ENCODE measurements at places on chromosomes 1 and 21.

DNA sequence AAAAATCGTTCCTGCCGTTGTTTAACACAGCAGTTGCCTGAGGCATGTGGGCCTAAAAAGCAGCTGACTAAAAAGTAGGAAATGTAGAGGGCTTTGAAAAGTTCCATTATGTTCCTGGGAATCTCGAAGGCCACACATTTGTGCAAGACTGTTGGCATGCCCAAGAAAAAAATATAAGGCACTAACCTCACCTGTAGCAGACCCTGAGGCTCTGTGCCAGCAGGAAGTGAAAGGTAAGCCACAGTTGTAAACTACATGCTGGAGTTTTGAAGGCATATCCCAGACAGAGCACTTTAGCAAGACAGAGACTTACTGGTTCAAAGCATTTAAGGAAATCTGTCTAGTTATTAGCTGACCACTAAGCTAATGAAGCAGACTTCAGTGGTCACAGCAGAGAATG, 52.7 kb downstream of the TRMT1L start:
- no peak for DNase-seq

GRCh38 chr1:114334297-114334696, 176.7 kb downstream of the TRIM33 start:
- DNase-seq = no peak

- no peak for DNase-seq
Measured at GRCh38 chr1:186255266-186255665, 119.8 kb downstream of the TPR start.

DNA sequence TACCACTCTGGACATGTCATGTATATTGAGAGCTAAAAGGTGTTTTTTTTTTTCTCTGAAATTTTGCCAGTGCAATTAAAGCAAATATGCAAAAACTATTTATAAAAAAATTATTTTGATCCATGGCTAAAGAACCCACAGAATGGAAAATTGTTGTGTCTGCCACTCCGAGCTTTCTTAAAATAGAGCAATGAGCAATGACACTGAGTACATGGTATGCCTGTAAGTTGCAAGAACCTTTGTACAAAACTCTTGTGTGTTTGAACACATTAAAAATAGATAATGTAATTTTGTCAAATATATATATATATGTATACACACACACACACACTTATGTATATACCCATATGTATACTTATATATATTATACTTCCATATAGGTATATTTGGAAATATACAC, 1530.9 kb upstream of the B3GALT2 start:
- DNase-seq = no peak

DNA sequence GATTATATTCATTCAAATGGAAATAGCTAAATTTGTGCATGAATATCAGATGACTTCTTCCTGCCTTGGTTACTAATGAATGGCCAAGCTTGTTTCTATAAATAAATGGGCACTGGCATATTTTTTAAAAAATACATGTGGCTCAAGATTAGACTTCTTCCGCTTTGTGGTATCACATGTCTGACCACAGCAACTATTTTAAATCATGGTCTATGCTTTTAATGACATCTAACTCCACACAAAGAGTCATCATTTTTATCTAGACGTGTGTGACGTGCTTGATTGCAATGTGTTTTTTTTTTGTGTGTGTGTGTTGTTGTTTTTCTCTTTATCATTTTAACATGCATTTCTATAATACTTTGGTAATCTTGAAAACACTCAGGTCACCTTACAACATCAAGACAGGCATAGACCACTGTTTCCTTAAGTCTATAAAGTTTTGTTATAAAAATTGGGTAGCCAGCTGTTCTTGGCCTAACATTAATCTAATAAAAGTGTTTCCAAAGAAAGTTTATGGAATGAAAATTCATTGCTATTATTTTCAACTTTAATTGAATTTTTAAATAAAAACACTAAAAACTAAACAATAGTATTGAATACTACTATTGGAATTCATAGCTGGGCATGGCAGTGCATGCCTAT, 29.5 kb downstream of the RGS1 start:
- no peak for DNase-seq

- DNase-seq = no peak
Measured at GRCh38 chr21:37622755-37623154, 256.2 kb downstream of the DYRK1A start.

GRCh38 chr1:21867451-21867996, 55.5 kb downstream of the LDLRAD2 start:
- DNase-seq = no peak

DNA sequence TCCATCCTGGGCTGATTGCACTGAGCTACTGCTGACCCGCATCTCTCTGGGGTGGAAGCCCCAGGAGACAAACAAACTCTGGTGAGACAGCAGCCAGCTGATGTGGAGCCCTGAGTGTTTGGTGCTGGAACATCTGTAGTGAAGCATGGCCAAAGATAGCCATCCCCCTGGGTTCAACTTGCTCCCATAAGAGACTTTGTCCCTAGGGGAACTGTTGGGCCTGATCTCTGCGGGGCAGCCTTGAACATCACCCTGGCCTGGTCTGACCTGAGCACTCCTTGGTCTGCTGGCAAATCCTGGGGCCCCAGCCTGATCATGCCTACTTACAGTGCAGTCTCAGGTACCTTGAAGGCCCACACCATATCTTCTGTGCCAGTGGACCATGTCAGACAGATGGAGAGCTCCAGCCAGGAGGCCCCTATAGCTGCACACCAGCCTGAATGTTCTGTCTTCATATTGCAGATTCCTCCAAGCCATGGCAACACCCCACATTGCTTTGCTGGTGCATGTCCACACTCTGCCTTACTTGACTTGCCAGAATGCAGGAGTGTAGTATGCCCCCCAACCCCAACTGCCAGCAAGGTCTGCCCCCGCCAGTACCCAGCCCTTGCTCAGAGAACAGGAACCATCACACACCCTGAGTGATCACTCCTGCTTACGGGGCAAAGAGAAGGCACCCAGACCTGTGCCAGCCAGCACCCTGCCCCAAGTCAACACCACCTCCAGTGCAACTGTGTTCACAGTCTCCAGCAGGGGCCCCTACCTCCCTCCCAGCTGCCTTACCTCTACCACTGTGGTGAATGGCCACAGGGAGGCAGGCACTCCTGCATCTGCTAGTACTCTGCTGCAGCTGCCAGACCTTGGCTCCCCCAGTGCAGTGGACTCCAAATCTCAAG, 690.5 kb upstream of the NR5A2 start:
- DNase-seq = no peak

- no peak for DNase-seq
Measured at GRCh38 chr1:20248971-20249612, 41.6 kb upstream of the VWA5B1 start.

- no peak for DNase-seq
Measured at GRCh38 chr1:221137666-221138065, 258.4 kb downstream of the HLX start.

DNA sequence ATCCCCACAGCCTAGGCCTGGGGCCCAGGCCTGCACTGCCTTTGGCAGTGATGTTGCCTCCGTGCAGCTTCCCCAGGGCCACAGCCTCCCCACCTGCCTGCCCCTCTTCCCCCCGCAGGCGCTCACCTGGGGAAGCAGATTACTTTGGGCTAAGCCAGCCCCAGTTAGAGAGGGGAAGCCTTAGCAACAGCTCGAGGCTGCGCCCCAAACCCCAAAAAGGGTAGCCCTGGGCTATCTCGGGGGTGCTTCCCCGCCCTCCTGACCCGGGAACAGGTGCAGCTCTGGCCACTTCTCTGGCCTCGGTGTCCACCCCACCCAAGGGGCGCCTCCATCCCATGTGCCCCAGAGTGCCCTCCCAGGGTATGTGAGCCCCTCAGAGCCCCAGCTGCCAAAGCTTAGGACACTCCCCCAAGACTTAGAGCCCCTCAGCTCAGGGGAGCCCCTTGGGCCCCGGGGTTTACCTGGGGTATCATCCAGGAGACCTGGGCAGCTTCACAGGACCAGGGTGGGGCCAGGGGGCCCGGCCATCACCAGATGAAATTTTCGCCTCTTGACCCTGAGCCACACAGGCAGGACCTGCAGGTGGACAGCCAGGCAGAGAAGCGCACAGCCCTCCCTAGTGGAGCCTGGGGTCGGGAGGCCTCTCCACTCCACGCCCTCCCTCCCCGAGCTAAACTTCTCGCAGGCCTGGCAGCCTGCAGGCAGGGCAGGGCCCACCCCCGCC, 3.3 kb upstream of the TTC34 start:
- no peak for DNase-seq

DNA sequence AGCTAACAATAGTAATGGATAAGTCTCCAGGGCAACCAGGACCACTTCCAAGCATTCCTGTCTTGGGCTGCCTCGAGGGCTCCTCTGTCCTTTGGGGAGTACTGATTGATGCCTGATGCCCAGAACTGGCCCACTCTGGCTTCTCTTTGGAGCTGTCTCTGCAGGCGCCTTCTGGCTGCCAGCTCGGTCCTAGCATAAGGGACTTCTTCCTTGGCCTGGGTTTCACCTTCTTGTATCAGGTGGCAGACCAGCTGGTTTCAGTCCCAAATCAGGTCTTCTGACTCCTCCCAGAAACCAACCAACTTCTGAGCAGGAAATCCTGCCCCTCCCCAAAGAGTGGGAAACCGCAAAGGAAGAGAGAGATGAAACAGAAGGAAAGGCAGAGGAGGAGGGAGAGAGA, 10.6 kb downstream of the G0S2 start:
- no peak for DNase-seq
